Activated CD4-positive, alpha-beta T cell treated with anti-CD3 and anti-CD28 coated beads for 24 hours (primary cell): ENCODE measurements at places on chromosomes 1 and 21.
A peak's percentile ranks its signal among the peaks of the same experiment; 100 is the strongest.

DNA sequence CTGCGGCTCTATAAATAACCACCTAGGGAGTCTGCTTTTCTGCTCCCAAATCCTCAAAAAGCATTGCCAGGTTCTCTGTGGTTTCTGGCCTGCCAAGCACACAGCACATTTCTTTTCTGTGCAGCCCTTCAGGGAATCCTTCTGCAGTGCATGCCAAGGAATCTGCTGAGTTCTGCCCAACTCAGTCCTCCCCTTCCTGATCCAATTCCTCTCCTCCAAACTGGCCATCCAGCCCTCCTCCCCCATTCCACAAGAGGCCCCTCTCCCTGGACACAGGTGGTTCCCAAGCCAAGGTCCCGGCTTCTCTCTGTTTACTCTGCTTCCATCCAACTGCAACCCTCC lies 61.8 kb downstream of the HIVEP3 start:
- DNase-seq, result no peak

DNA sequence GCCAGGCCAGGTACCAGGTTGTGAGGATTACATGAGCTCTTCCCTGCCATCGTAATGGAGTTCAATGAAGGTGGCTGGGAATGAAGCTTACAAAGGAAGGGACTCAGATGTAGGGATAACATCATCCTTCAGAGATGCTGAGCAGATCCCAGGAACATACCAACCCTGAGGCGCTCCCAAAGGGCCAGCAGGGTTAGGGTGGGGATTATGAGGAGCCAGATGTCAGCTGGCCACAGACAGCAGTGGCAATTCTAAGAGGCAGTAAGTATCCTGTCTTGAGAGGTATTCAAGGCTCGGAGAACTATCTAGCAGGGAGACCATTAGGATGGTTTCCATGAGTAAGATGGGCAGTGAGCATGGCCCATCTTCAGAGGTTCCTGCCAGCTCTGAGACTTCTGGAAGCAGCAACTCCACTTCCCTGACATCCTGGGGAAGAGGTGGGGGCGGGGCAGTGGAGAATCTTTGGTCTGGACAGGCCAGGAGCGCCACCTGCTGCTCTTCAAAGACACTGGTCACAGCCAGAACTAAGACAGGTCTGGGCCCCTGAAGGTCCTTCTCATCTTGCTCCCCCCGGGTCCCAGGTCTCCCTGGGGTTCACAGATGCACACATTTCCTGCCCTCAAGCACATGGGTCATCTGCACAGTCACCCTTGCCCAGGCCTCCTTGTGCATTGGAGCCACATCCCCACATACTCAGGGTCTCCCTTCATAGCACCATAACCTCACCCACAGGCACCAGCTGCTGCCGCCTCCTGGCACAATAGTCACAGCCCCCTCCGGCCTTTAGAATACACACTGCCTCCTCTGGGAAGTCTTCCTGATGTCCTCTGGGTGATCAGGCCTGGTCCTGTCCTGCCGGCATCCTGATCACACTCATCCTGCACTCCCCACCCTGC lies 2.7 kb upstream of the SDC3 start:
- peak; percentile 34 for DNase-seq

DNA sequence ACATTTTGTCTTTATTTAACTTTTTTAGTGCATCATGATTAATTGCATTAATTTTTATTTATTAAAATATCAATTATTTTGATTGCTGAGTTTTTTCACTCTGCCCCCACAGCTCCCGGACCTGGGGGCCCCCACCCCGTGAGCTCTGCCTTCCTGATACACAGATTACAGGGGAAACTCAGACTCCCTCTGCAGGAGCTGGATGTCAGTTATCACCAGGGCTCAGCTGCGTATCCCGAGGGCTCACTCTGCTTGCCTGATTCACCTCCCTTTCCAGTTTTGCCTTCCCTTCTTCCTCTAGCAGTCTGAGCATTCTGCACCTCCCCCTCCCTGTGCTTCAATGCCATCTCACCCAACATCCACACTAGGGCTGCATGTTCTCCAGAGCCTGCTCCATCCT lies 98.2 kb downstream of the ATP1A1 start:
- no peak for DNase-seq

GRCh38 chr1:221334062-221334461 lies 407.8 kb downstream of the DUSP10 start:
- DNase-seq, result no peak

DNA sequence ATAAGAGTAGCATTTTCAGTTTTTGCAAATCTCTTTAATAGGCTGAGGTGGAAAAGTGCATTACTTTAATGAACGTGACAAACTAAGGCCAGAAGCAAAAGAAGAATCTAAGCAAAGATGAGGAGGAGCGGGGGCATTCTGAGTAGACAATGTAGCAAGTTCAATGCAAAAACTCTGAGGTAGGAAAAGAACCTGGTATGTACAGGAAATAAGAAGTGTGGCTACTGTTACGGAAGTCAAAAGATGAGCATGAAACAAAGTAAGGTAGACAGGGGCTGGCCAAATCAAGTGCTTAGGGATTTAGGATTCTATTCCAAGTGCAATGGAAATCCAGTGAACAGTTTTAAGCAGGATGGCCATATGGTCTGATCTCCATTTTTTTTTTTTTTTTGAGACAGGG lies 63.7 kb downstream of the TOR3A start:
- no peak for DNase-seq

DNA sequence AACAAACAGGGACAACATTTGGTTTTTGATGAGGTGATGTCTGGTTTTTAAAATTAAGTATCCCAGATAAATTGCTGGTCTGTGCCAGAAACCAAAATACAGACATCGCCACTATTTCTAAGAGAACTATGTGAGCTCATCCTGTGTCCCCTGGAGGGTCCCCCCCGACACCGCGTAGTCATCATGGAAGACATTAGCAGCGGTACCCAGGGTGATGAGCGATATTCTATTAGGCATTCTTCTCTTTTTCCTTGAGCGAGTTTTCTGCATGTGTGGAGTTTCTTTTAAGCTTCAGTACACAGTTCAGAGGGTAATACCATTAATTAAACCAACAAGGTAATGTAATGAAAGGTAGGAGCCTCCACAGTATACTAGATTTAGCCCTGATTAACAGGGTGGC lies 26.5 kb downstream of the KAZN start:
- DNase-seq, result no peak

DNA sequence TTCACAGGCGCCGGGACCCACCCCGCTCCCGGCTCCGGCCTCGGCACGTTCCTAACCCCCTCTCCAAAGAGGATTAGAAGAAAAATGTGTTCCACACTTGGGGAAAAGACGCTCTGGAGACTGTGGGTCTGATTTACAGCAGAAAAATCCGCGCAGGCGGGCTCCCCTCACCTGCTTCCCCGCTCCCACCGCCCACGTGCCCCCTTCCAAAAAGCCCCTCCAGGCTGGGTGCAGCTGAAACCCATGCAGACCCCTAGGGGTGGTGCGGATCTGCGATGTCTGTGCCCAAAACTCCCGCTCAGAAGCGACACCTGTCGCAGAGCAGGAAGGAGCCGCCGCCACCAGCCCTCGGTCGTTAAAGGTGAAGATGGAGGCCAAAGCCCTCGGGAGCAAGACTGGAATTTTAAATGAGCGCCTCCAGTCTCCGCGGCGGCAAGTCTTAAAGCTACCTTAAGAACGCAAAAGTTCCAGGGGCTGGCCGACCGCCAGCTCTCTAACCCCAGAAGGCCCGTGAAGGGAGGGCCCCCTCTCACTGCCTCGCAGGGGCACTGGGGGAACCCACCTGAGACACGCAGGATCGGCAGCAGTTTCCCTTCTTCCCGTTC lies 688 bp upstream of the CHD5 start:
- DNase-seq, result no peak

- no peak for DNase-seq
Observed at GRCh38 chr21:21730512-21730911, 732.3 kb downstream of the NCAM2 start.

DNA sequence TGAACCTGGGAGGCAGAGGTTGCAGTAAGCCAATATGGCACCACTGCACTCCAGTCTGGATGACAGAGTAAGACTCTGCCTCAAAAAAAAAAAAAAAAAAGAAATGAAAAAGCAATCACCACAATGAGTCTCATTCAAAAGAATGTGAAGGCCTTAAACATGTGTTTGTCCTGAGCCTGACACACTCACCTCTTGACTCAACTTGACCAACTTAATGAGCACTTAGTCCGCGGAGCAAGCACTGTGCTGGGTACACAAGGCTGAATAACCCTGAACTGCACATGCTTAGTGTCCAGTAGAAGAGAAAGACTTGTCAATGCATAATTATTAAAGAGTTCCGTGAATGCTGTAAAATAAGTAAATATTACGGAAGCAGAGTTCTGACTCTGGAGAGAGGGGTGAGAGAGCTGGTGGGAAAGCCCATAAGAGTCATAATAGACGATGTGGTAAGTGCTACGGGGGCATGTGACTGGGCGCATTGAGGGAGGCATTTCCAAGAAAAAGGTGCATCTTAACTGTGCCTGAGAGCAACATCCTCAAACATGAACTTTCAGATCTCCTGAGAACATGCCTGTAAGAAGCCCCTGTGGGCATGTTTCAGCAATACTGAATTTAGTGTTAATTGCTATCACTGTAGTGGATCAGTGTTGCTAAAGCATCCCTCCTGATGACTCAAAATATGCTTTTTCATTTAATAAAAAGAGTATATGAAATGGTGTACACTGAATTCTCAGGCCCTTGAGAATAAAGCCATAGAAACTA lies 27.2 kb downstream of the MCOLN2 start:
- DNase-seq, result no peak

- DNase-seq, result no peak
Observed at GRCh38 chr1:68322096-68322495, 89.8 kb upstream of the WLS start.

- DNase-seq, result no peak
Observed at GRCh38 chr1:179079113-179079761, 2.6 kb upstream of the TOR3A start.

DNA sequence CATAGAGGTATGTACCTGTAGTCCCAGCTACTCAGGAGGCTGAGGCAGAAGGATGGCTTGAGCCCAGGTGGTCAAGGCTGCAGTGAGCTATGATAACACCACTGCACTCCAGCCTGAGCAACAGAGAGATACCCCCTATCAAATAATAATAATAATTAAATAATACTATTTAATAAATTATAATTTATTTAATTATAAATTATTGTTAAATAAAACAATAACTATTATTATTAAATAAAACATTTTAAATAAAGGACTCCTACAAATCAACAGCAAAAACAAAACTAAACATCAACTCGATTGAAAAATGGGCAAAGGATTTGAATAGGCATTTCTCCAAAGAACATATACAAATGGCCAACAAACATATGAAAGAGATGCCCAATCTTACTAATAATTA lies 65.8 kb upstream of the TBX15 start:
- no peak for DNase-seq

DNA sequence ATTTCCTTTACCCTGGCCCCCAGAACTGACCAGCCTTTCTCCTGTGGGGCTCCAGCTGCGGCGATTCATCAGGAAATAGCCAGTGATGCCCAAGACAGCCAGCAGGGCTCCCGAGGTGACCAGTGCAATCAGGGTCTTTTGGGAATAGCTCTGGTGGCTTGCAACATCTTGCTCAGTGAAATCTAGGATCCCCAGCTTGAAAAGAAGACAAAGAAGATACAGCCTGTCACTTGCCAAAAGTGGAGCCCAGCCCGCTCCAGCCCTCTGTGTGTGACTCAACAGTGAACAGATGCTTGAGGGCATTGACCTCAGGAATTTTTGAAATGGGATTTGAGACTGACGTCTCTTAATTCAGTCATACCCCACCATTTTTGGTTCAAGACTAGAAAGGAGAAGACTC lies 22.3 kb downstream of the CD34 start:
- no peak for DNase-seq

- no peak for DNase-seq
Observed at GRCh38 chr21:36207577-36208320, 51.1 kb downstream of the DOP1B start.

- DNase-seq, result no peak
Observed at GRCh38 chr1:38039331-38040088, 7.1 kb downstream of the POU3F1 start.

GRCh38 chr1:52059321-52059720 lies 3.2 kb downstream of the BTF3L4 start:
- DNase-seq, result no peak

DNA sequence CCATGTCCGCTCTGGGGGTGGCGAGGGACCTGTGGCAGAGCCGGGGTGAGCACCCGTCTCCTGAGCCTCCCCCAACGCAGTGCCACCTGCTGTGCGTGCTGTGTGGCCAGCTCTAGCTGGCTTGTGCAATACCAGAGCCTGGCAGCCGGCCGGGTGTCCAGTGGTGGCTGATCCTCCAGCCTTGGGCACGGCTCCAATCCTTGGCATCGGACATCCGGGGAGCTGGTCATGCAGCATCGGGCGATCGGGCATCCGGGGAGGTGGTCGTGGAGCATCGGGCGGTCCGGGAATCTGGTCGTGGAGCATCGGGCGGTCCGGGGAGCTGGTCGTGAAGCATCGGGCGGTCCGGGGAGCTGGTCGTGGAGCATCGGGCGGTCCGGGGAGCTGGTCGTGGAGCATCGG lies 8.1 kb downstream of the SLX9 start:
- DNase-seq, result no peak

DNA sequence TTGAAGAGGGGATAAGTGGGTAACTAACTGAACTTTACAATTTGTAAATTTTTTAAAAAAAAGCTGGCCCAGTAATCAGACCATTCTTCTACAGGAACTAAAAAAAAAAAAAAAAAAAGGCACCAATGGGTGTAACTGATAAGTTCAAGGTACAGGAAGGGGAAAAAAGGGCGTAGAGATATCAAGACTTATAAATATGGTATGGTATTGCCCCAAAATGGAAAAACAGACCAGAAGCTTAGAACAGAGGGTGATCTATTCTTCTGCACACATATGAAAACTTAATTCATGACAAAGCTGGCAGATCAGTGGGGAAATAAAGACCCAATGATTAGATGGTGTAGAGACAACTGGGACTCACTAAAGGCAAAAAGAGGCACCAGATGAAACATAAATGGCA lies 58.9 kb downstream of the LHX4 start:
- DNase-seq, result no peak

GRCh38 chr1:223531742-223532341 lies 133.7 kb downstream of the CAPN8 start:
- DNase-seq, result peak; percentile 45

GRCh38 chr1:1041092-1041523 lies 21.2 kb downstream of the AGRN start:
- DNase-seq, result no peak

DNA sequence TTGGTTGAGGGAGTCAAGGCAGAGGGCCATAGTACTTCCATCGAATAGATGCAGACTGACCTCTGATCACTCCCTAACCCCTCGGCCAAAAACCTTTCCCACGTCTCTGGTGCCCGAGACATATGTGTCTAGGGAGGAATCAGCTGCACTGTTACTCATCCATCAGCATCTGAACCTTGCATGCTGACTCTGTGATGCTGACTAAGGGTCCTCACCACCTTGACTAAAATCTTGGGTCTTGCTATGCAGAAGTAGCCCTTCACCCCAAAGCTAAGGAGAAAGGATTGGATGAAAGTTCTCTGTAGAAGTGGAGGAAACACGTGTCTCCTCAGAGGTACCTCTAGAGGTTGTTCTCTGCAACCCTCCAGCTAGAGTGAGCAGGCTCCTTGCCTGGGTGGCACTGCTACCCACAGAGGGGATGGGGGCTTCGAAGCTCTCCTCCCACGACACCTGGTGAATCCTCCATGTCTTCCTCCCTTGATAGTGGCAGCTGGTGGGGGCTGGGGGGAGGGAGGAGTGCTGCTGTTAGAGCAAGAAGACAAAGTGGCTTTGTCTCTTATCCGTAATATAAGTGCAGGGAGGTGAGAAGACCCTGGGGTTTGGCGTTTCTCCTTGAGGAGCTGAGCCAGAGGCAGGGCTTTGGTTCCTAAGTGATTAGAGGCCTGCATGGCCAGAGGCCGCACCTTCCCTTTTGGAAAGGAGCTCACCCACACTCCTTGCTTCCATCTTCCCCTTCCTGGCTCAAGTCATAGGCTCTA lies 45.1 kb downstream of the ATP2B4 start:
- DNase-seq, result no peak

GRCh38 chr1:68963353-68963752 lies 466.5 kb upstream of the DEPDC1 start:
- DNase-seq, result no peak
